Aorta (tissue), 5 donors: ENCODE measurements at places on chromosomes 16 and 17. TPM values are rescaled to one million over a fixed set of nuclear protein-coding genes. Genes with fewer than 3 reads are reported as not detected.

GRCh38 chr17:42180922-42181850 is at the start of gene KCNH4:
Gene KCNH4, minus strand, starts transcription at chr17:42181142. Its CDS starts 197 bp downstream, at chr17:42180945.
- peak; percentile 89 for DNase-seq
- no peaks in the 10 kb centered on the region for H3K4me1 ChIP-seq
- H3K36me3 ChIP-seq = no peaks in the 10 kb centered on the region
- no peak within 1 kb of the TSS for H3K4me3 ChIP-seq

DNA sequence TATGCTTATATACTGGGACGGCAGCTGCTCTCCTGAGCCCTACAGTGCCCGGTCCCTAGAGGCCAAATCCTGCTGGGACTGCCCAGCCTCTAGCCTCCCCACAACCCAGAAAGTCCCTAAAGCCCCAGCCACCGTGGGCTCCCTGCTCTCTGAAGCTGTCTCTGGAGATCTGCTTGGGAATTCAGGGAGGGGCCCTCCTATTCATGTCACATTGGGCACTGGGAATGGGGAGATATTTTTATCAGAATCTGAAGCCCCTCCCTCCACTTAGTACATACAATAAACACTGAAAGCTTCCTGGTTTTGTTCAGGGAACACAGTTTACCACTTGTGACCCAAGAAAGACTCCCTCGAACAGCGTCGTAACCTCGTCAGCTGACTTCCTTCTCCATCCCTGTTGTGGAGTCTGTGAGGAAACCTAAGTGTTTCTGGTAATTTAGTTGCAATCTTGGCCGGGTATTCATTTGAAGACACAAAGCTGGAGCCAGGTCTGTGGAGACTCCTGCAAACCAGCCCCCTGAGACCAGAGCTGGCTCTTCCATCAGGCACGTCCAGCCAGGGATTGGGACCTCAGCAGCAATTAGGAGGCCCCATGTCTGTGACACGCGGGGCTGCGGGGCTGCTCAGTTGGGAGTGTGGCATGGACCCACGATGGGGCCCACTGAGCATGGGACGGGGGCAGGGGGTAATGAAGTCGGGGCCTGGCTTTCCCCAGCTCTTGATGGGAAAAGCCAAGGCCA is 38.5 kb downstream of the PGS1 start:
- H3K27me3 ChIP-seq = no peaks in the 10 kb centered on the region
- no peaks in the 10 kb centered on the region for H3K36me3 ChIP-seq
- H3K27ac ChIP-seq = no peak overlapping the region
- no peak for DNase-seq

GRCh38 chr17:68290268-68290954 is 516 bp downstream of the SLC16A6 start:
- no peaks in the 10 kb centered on the region for H3K27me3 ChIP-seq
- no peak overlapping the region for H3K4me3 ChIP-seq
- peak; percentile 61 for DNase-seq
- H3K27ac ChIP-seq = no peak overlapping the region
- H3K4me1 ChIP-seq = no peaks in the 10 kb centered on the region
- no peaks in the 10 kb centered on the region for H3K36me3 ChIP-seq

- no peaks in the 10 kb centered on the region for H3K36me3 ChIP-seq
- no peak overlapping the region for H3K27ac ChIP-seq
- no peak for DNase-seq
- no peaks in the 10 kb centered on the region for H3K27me3 ChIP-seq
- no peak overlapping the region for H3K4me3 ChIP-seq
- no peaks in the 10 kb centered on the region for H3K4me1 ChIP-seq
These were observed 14.4 kb downstream of the SEC14L1 start for GRCh38 chr17:77155125-77155524.

DNA sequence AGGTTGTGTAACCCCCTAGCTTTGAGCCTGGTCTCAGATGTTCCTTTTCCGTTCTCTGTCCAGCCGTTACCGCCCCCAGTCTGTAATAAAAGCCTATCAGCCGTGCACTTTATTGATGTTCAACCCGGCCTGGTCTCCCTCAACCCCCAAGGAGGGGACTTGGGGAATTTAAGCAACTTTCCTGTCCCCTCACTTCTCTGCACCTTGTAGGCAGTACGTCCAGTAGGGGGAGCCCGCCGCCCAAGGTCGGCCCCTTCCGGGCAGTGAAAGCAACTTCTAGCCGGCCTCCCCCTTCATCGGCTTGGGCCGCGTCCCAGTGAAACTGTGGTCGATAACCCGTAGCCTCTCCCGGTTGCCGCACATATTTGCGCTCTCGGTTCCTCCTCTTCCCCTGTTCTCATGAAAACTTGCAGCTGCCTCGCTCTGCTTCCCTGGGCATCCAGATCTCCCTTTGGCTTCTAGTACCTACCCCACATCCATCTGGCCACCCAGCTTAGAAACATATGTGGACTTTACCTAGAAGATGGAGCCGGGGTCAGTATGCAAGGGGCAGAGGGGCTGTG is 7.9 kb downstream of the PNPO start:
- no peak overlapping the region for H3K4me3 ChIP-seq
- DNase-seq = peak; percentile 97
- H3K27me3 ChIP-seq = no peaks in the 10 kb centered on the region
- H3K4me1 ChIP-seq = no peaks in the 10 kb centered on the region
- H3K27ac ChIP-seq = no peak overlapping the region
- peaks cover 2% of the 10 kb centered on the region for H3K36me3 ChIP-seq

GRCh38 chr16:80883159-80883642 is 78.8 kb upstream of the CDYL2 start:
- no peak overlapping the region for H3K27ac ChIP-seq
- H3K4me3 ChIP-seq = no peak overlapping the region
- no peaks in the 10 kb centered on the region for H3K27me3 ChIP-seq
- no peak for DNase-seq

GRCh38 chr17:68453991-68454665 is 3.2 kb downstream of the WIPI1 start:
- H3K4me1 ChIP-seq = no peaks in the 10 kb centered on the region
- no peaks in the 10 kb centered on the region for H3K27me3 ChIP-seq
- no peak overlapping the region for H3K27ac ChIP-seq
- H3K36me3 ChIP-seq = peaks cover 3% of the 10 kb centered on the region
- DNase-seq = no peak

DNA sequence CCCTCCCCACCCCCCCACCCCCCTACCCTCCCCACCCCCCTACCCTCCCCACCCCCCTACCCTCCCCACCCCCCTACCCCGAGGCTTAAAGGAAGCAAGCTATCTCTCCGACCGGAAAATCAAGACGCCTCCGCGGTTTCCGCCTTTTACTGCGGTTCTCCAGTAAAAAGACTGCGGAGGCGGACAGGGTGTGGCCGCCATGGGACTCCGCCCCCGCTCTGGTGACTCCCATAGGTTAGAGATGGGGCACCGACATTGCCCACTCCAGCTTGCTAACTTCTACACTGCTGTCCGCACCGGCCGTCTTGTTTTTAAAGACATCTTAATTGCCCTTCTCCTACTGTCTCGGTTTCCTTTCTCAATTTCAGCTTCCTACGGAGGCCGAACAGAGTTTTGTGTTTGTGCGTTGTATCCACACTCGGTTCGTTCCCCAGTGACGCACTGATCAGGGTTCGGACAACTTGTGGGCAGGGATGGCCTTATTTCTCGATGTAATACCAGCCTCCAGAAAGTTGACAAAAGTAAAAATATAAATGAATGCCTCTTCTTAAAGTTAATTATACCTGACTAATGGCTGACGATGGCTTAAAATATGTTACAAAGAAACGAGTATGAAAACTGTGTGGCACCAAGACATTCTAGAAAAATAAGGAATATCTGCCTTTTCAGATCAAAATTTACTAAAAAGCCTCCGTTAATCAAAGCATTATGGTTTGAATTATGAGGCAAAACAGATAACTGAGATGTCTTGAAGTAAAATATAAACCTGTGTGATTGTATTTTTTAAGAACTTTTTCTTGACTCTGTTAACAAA is 1.1 kb upstream of the ZNF200 start:
- H3K36me3 ChIP-seq = peaks cover 8% of the 10 kb centered on the region
- peak; percentile 68 for DNase-seq
- no peak overlapping the region for H3K27ac ChIP-seq
- H3K27me3 ChIP-seq = no peaks in the 10 kb centered on the region

GRCh38 chr17:38507436-38507835 is 79.2 kb downstream of the ARHGAP23 start:
- no peak for DNase-seq
- no peaks in the 10 kb centered on the region for H3K27me3 ChIP-seq
- no peaks in the 10 kb centered on the region for H3K4me1 ChIP-seq
- H3K4me3 ChIP-seq = no peak overlapping the region
- H3K36me3 ChIP-seq = no peaks in the 10 kb centered on the region

DNA sequence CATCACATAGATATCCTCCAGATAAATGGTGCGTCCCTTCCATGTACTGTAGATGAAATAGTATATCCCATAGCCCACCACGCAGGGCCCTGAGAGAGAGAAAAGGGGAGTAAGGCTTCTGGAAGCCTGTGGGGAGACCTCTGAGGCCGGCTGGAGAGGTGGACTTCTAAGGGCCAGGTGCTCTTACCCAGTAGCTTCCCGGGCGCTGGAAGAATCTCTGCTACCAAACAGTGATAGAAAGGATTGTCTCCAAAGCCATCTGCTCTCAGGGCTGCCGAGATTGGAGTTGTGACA is 718 bp downstream of the SAT2 start:
- H3K27ac ChIP-seq = peak overlapping the region; percentile 21
- H3K4me1 ChIP-seq = no peaks in the 10 kb centered on the region
- H3K4me3 ChIP-seq = peak overlapping the region; percentile 78
- H3K36me3 ChIP-seq = no peaks in the 10 kb centered on the region
- H3K27me3 ChIP-seq = no peaks in the 10 kb centered on the region

GRCh38 chr17:65677932-65678331 is 116.5 kb upstream of the AXIN2 start:
- H3K4me1 ChIP-seq = no peaks in the 10 kb centered on the region
- no peak overlapping the region for H3K4me3 ChIP-seq
- H3K27ac ChIP-seq = no peak overlapping the region
- no peaks in the 10 kb centered on the region for H3K36me3 ChIP-seq
- DNase-seq = no peak
- H3K27me3 ChIP-seq = no peaks in the 10 kb centered on the region

GRCh38 chr16:17101646-17102045 is 369.1 kb downstream of the XYLT1 start:
- H3K4me1 ChIP-seq = no peaks in the 10 kb centered on the region
- H3K27me3 ChIP-seq = no peaks in the 10 kb centered on the region
- H3K27ac ChIP-seq = no peak overlapping the region
- no peak overlapping the region for H3K4me3 ChIP-seq

DNA sequence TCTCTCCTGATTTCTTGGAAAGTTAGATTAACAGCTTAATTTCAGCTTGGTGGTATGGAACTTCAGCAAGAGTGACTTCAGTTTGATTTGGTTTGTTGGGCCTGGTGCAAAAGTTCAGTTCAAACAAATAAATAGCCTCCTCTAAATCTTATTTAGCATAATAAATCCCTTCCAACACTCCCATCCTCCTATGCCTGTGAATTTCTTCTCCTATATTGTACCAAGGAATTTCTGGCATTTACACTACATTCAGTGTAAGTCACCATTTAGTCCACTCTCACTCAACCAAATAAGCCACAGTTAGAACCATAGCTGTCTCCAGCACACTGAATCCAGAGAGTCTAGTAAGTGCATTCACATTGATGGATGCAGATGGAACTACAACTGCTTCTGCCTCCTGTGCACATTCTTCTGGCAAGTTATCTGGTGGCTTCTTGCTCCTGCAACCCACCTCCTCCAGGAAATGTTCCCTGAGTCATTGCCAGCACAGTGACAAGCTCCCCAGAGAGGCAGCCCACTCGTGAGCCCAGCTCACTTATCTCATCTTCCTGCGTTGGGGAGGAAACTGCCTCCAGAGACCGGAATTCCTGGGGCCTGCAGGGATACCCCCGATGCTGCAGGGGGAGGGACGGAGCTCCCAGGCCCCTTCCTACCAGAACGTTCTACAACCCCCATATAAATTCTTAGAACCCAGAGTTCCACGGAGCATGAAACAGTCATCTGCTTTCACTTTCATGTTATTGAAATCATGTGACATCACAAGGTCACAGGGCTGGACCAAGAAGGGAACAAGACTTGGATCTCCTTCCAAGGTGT is 318.3 kb downstream of the PHKB start:
- no peaks in the 10 kb centered on the region for H3K36me3 ChIP-seq
- no peaks in the 10 kb centered on the region for H3K27me3 ChIP-seq
- DNase-seq = no peak

- no peak overlapping the region for H3K4me3 ChIP-seq
- no peaks in the 10 kb centered on the region for H3K4me1 ChIP-seq
- H3K27ac ChIP-seq = no peak overlapping the region
- DNase-seq = no peak
These were observed 20.7 kb downstream of the WFDC1 start for GRCh38 chr16:84315422-84315821.

DNA sequence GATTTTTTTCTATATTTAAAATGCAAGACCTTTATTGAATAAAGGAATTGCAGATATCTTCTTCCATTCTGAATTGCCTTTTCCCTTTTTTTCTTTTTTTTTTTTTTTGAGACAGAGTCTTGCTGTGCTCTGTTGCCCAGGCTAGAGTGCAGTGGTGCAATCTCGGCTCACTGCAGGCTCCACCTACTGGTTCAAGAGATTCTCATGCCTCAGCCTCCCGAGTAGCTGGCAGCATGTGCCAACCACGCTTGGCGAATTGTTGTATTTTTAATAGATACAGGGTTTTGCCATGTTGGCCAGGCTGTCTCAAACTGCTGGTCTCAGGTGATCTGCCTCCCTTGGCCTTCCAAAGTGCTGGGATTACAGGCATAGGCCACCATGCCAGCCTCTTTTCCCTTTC is 151.5 kb downstream of the CEP112 start:
- DNase-seq = no peak
- no peaks in the 10 kb centered on the region for H3K27me3 ChIP-seq
- H3K36me3 ChIP-seq = no peaks in the 10 kb centered on the region
- no peak overlapping the region for H3K4me3 ChIP-seq
- H3K27ac ChIP-seq = no peak overlapping the region

- no peak overlapping the region for H3K4me3 ChIP-seq
- DNase-seq = peak; percentile 72
- H3K27ac ChIP-seq = no peak overlapping the region
- H3K36me3 ChIP-seq = no peaks in the 10 kb centered on the region
- no peaks in the 10 kb centered on the region for H3K4me1 ChIP-seq
These were observed 458.0 kb upstream of the ASIC2 start for GRCh38 chr17:33750943-33751701.

DNA sequence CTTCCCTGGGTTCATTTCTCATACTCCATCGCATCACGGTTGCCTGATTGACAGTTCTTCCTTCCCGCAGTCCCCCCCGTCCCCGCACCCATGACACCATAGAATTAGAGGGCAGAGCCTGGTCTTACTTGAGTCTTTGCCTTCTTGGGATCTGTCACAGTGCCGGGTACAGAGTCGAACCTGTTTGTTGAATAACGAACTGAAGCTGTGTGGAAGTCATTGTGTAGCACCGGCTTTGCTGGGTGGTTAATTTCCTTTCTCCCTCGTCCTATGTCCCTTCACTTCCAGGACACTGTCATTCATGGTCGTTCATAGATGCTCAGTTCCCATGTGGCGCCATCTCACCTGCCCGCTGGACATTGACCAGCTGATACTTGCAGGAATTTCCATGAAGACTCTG is 315.3 kb downstream of the CPPED1 start:
- H3K27me3 ChIP-seq = no peaks in the 10 kb centered on the region
- H3K27ac ChIP-seq = no peak overlapping the region
- no peaks in the 10 kb centered on the region for H3K4me1 ChIP-seq
- H3K36me3 ChIP-seq = peaks cover 1% of the 10 kb centered on the region
- no peak overlapping the region for H3K4me3 ChIP-seq

- no peaks in the 10 kb centered on the region for H3K36me3 ChIP-seq
- H3K4me1 ChIP-seq = no peaks in the 10 kb centered on the region
- DNase-seq = peak; percentile 82
- no peaks in the 10 kb centered on the region for H3K27me3 ChIP-seq
These were observed 27.4 kb downstream of the BCO1 start for GRCh38 chr16:81265658-81266451.

Gene SLC6A2
- not detected for total RNA-seq

Gene CD300E
- 4.3 TPM for total RNA-seq

Gene NPIPB13
- 19.5 TPM for total RNA-seq

Gene PDIA2
- total RNA-seq = 1.6 TPM

Gene MYH2
- not detected for total RNA-seq

Gene KRTAP1-4
- total RNA-seq = not detected

Gene FBXO39
- 2.0 TPM for total RNA-seq

Gene WFIKKN1
- total RNA-seq = 1.0 TPM

Gene ENO3
- 7.4 TPM for total RNA-seq

Gene SYNRG
- total RNA-seq = 43.5 TPM
